ENCODE measurements at places on chromosomes 5 and 9.

- DNase-seq, result no peak
Measured at GRCh38 chr5:122668552-122668951, 106.3 kb upstream of the SNX2 start.

- DNase-seq, result no peak
Measured at GRCh38 chr5:673831-674629, 19.1 kb downstream of the TPPP start.

DNA sequence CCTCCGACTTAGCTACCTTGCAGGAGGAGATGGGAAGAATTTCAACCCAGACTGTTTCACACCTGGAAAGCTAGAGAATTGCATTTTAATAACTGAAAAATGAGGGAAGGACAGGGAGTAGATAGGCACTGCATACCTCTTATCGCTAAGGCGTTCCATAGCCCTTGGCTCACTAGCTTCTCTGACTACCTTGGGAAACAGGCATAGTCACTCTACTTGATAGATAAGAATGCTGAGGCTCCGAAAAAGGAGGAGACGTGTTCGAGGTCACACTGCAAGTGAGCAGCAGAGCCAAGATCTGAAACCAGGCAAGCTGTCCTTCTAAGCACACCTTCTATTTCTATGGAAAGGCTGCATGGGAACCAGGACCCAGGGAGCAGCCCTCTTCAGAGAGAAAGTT, 168.9 kb downstream of the CRB2 start:
- DNase-seq, result no peak

DNA sequence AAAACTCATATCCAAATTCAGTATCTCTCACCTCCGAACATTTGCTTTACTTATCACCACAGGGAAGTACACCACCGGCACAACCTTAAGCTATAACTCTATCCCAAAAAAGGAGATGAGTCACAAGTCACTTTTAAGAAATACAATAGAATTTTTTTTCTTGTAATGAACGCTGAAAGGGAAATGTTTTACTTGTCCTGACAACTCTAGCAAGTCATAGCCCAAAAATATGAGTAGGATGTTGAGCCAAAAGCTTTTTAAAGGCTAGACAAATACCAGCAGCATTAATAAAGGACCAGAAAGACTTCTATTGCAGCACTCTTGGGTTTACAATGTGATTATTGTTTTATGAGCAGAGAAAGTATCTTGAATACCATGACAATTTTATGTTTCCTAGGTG, 147.3 kb upstream of the FST start:
- no peak for DNase-seq

GRCh38 chr5:39270225-39270848, 51.0 kb upstream of the FYB1 start:
- no peak for DNase-seq

DNA sequence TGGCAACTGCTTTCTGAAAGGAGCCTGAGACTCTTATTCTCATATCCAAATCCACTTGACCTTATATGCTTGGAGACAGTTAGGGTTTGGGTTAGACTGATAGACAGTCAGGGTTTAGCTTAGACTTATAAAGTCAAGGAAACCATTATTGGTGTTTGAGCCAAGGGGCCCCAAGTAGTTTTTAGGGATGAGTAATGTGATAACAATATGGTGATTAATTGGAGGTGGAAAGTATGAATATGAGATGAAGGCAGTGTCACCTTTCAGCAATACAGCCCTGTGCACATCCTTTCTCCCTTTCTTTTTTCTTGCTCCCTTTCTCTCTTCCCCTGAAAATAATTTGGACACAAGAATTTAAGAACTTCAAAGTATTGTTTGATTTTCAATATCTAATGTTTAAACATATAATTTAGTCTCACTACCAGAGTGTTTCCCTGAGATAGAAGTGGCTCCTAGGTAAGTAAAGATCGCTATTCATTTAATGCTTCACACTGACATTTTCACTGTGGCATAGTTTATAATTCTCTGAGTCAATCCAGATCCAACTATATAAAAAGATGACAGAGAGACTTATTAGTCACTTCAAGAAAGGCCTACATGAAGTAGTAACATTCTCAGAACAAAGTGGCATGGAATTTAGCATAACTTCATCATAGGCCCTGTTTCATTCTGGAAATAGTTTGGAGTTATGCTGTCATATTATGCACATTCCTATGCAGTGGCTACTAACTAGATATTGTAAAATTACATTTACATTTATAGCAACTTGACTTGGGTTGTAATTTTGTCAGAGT, 200.8 kb downstream of the CHSY3 start:
- DNase-seq, result no peak
